ENCODE measurements at places on chromosomes 6 and 20. TPM values are rescaled to one million over a fixed set of nuclear protein-coding genes. Genes with fewer than 3 reads are reported as not detected.
A peak's percentile ranks its signal among the peaks of the same experiment; 100 is the strongest.

DNA sequence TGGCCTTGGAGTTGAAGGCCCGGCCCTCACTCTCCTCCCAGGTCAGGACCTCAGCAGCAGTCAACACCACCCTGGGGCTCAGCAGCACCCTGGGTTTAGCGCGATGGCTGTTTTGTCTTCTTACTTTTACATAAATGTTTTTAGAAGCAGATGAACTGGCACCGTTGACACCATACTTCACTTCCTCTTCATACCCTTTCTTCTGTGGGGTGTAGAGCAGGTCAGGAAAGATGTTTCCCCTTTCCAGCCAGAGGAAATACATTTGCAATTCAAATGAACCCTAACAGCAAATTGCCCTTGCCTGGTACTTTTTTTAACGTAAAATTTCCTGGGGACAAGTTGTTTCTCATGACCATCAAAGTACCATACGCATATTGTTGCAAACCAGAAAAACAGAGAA lies 54.7 kb upstream of the SNX9 start:
- DNase-seq = peak; percentile 80

- DNase-seq = no peak
Observed at GRCh38 chr6:16700916-16701234, 60.4 kb downstream of the ATXN1 start.

DNA sequence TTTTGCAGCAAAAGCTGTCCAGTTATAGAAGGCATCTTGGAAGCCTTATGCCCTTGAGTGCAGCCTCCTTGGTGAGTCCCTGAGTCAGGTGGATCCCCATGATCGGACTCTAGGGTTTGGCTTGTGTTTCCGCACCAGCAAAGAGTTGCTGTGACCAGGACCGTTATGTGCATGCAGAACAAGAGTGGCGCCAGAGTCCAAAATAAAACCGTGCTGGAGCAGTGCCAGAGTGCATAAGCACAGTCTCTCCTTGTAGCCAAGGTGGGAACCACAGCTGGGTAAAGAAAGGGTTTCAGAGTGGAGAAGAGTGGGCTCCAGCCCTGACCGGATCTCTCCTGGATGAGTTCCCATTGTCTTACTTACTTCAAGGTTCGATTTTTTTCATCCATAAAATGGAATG lies 58.6 kb downstream of the FOXA2 start:
- DNase-seq = peak; percentile 68

- DNase-seq = no peak
Observed at GRCh38 chr6:135146162-135146934, 34.8 kb upstream of the MYB start.

ARMC12 gene
- total RNA-seq = not detected

DNA sequence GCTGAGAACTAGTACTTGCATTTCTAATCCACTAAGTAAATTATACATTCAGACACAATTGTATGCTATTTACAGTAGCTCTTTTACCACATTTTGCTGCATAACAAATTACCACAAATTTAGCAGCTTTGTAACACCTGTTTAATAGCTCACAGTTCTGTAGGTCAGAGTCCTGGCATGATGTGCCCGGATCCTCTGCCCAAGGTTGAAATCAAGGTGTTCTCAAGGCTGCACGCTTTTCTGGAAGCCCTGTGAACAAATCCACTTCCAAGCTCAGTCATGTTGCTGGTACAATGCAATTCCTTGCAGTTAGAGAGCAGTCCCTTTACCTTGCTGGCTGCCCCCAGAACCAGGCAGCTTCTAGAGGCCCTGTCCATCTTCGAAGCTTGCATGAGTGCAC lies 716.0 kb downstream of the HACE1 start:
- DNase-seq = no peak

- DNase-seq = no peak
Observed at GRCh38 chr6:8829796-8830195, 394.5 kb upstream of the SLC35B3 start.

DNA sequence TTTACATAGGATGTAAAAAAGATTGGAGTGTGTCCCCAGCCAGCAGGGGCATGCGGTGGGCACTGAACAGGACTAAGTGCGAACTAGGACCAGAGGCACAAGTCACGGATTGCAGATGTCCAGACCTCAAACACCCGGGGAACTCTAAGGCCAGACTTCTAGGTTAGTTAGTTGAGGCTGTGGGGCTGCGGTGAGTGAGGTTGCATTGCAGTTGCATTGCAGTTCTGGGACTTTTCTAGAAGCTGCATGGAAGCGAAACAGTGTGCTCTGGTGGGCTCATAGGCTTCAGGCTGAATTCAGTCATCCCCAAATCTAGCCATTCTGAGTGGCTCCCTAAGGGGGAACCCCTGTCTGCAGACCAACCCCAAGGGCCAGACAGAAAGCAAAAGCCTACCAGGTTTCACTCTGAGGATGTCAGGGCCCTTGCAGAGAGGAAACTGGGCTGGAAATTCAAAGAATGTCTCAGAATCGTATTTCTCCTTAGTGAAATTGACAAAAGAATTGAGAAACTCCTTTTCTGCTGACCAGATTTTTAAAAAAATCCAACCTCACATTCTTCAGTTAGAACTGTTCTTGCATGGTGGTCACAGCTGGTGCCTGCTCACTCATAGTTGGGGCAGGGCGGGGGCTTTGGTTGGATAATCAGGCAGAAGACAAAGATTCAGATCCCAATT lies 182.8 kb downstream of the ZDHHC14 start:
- DNase-seq = peak; percentile 62

DNA sequence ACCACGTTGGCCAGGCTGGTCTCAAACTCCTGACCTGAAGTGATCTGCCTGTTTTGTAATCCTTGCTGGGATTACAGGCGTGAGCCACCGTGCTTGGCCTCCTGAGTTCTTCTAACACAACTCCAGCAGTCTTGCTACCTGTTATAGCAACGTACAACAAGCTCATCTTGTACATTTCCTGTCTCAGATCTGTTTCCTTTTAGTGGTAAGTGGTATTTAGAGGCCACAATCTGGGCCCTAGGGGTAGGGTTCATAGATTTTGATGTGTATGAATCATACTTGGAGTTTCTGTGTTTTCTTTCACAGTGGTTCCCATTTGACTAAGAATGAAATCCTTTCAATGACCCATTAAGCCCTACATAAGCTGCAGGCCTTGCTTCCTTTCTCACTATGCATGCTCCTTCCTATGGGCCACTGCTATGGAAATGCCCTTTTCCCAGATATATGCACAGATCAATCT lies 27.1 kb upstream of the SYNCRIP start:
- no peak for DNase-seq

GRCh38 chr20:7673841-7674240 lies 266.4 kb downstream of the HAO1 start:
- no peak for DNase-seq

DNA sequence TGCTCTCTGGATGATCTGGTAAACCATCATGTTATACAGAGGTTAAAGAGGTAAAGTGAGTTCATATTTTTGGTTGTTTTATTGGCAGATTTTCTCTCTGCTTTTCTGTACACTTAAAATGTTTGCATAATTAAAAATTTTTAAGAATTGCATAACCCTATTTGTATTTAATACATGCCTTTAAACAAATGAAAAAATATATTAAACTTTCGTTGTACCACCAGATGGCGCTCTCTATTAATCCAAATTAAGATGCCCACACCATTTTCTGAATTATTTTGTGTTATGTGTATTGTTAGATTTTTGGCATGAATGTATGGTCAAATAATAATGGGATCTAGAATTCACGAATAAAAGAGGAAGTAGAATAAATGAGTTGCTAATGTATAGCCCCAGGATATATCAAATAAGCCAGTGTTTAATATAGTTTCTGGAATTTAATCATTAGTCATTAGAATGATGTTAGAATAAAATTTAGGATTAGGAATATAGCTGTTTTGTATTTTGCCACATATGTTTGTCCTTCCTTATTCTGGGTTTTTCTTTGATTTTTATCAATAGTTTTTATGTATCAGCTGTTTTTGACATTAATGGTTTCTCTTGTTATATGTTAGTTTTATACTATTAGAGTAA lies 38.9 kb downstream of the SMAP1 start:
- no peak for DNase-seq

ECT2L gene
- total RNA-seq = 0.19 TPM

- no peak for DNase-seq
Observed at GRCh38 chr20:6533351-6533750, 234.1 kb upstream of the BMP2 start.

DNA sequence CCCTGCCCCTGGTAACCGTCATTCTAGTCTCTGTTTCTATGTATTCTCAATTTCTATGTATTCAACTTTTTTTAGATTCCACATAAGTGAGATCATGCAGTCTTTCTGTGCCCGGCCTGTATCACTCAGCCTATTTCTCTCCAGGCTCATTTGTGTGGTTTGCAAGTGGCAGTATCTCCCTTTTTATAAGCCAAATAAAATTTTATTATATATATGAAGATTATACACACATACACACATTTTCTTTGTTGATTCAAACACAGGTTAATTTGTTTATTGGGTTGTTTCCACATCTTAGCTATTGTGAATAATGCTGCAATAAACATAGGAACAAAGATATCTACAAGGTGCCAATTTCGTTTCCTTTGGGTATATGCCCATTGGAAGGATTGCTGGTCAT lies 571.7 kb downstream of the DHX35 start:
- DNase-seq = peak; percentile 5

DNA sequence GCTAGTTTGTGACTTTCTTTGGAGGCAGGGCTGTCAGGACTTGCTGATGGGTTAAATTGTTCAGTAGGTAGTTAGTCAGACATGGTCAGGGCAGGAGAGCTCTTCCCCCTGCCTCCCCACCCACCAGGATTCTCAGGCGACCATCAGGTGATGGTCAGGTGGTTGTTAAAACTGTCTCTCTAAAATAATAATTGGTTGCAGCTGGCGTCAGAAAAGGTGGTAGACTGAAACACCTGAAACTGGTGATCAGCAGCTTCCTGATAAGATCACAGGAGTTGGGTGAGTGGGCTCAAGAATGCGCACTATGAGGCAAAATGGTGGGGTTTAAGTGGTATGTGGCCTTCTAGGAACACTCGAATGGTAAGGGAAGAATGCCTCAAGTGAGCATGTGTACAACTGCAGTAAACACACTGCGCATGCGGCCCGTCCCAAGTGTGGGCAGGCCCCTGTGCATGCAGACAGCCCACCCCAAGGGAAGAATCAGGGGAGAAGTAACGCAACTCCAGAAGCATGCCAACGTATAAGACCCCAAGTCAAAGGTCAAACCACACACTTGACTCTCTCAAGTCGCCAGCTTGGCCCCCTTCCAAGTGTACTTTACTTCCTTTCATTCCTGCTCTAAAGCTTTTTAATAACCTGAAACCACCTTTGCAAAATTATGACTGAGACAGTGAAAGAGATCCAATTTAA lies 7.9 kb upstream of the BLCAP start:
- DNase-seq = no peak

HLA-DMB gene
- total RNA-seq = 12.0 TPM

DNA sequence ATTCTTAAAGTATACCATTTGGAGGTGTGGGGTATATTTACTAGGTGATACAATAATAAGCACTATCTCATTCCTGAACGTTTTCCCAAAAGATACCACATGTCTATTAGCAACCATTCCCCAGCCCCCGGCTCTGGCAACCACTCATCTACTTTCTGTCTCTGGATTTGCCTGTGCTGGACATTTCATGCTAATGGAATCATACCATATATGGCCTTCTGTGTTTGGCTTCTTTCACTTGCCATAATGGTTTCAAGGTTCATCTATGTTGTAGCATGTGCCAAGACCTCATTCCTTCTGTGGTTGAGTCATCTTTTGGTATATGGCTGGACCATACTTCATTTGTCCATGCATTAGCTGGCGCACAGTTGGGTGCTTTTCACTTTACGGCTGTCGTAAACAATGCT lies 39.7 kb downstream of the BCAS4 start:
- no peak for DNase-seq

GHRH gene
- not detected for total RNA-seq

DNA sequence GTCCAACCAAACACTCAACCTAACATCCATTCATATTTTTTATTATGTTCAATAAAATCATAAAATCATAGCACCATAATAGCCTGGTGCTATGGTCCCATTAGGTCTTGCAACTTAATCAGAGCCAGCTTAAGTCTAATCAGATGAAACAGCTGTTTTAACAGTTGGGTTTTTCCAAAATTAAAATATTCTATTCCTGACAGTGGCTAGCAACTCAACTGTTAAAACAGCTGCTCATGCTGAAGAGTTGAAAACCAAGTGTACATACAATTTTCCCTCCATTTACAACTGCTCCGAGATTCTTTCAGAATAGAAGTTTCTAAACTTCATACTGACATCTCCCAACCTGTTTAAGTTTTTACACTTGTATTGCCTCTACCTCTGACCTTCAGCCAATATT lies 89.5 kb downstream of the UBE3D start:
- DNase-seq = no peak
